Activated CD4-positive, alpha-beta T cell treated with anti-CD3 and anti-CD28 coated beads, Interleukin-2, Interleukin-6, amounts not matched to agents 100 ng/mL and 50 ng/mL, durations not matched to agents 16 hours and 8 hours (primary cell): ENCODE measurements at places on chromosomes 7 and 10.

DNA sequence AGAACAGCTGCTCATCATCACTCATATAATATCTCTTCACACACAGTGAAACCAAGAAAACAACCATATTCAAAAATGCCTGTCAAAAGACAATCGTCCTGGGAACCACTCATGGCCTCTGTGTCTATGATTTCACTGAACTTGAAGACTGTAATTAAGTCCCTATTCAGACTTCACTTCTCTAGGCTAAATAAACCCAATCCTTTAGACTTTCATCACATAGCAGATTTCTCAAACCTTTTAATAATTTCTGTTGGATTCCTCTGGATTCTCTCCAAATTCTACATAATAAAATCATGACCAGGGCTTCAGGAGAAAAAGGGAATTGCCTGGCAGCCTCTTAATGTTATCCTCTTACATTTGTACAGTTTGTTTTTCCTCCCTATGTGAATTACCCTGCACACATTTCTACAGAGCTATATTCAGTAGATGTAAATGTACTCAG is 201.1 kb downstream of the LRRN3 start:
- no peak for DNase-seq

GRCh38 chr10:30935078-30935477 is 96.6 kb downstream of the ZNF438 start:
- DNase-seq: no peak

DNA sequence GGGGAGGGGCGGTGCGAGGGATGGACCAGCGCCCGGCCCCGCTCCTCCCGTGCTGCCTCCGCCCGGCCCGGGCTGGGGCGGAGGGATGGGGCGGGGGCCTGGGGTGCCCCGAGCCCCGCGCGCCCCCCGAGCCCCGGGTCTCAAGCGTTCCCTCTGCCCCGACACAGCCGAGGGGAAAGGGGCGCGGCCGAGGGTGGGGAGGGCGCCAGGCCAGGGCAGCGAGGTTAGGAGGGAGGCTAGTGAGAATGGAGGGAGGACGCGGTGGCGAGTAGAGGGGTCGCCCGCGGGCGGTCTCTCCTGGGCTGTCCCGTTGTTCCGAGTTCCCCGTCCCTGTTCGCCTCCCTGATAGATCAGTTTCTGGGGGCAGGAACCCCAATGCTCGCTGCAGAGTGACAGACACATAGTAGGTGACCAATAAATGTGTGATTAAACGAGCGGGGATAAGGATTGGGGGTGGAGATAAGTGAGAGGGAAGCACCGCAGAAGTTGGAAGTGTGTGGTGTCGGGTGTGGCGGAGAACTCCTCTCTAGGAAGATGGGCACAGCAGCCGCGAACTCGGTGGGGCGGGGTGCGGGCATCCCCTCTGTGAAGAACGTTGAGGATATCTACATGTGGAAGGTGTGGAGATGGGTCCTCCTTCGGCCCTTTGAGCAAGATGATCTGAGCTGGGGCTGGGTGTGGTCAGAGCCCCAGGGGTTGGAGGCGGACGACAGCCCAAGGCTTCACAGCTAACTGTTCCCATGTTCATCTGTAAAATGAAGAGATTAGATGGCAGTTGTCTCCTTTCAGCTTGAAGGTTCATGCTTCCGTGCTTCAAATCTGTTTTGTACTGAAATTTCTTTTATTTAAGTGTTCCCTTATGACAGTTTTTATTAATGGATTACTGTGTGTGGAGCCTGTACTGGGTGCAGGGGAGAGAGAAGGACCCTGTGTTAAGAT is 580 bp downstream of the ZNF775 start:
- DNase-seq: peak; percentile 29

DNA sequence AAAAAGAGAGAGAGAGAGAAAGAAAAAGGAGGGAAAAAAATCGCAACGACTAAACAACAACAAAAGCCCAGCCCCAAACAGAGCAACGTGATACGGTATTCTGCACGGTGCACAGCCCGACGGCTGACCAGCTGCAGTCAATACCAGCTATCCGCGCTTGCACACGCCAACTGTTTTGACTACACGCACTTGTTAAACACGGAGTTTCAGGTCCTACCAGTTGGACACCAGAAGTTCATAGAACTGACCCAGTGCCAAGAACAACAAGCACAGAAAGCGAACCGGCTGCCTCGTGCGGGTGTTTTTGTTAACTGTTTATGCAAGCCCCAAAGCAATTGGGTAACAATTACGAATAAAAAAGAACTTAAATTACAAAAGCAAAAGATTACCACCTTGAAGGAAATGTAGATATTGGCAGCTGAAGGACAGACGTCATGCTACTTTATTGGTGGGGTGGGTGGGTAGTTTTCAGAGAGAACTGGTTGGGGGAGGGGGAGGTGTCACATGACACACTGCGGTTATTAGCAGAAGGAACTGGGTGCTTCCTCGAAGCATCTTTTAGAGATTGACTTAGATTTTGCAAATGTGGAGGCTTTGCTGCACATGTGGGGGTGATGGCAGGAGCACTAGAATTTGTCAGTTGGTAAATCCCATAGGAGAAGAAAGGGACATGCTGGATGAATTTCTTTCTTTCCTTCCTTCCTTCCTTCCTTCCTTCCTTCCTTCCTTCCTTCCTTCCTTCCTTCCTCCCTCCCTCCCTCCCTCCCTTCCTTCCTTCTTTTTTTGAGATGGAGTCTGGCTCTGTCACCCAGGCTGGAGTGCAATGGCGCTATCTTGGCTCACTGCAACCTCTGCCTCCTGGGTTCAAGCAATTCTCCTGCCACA is 110.6 kb upstream of the EFCAB10 start:
- DNase-seq: peak; percentile 48

DNA sequence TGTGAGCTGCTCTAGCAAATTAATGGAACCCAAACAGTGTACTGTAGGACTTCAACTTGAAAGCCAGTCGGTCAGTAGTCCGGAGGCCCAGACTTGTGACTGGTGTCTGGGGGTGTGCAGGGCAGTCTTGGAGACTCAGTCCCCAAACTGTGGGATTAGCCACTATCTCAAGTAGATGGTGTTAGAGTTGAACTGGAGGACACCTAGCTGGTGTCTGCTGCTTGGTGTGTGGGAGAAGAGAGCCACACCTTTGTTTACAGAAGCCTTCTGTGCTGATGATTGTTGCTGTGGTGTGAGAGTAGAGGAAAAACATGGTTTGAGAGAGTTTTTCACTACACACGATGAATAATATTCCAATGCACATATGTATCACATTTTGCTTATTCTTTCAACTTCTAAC is 47.4 kb downstream of the CUL2 start:
- DNase-seq: no peak

GRCh38 chr7:104956753-104957450 is 57.1 kb upstream of the KMT2E start:
- peak; percentile 87 for DNase-seq

DNA sequence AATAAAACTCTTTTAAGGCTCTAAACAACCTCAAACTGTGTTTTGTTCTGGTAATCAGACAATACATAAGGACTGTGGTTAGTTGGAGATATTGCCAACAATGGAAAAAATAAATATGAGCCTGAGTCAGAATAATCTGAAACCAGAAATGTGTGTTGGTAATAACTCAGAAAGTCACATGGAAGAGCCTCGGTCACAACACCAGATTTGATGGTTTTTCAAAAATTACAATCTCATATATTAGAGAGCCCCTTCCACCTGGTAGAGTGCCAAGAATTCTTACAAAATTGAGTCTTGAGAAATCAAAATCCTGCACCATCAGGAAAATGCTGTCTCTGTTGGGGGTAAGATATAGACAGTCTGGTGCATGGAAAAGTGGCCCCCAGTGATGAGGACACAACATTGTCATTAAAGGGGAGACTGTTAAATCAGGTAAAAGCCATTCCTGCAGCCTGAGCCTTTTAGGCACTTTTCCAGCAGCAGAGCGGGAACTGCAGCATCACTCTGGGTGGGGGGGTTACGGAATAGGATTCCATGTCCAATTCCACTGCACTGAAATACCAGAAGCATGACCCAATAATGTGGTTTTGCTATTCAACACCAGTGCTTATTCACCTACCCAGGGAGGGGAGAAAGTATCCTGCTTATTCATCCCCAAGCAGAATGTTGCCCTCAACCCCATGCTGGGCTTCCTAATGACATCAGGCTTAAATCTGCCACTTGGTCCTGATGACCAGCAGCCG is 9.5 kb upstream of the ADAM12 start:
- no peak for DNase-seq

DNA sequence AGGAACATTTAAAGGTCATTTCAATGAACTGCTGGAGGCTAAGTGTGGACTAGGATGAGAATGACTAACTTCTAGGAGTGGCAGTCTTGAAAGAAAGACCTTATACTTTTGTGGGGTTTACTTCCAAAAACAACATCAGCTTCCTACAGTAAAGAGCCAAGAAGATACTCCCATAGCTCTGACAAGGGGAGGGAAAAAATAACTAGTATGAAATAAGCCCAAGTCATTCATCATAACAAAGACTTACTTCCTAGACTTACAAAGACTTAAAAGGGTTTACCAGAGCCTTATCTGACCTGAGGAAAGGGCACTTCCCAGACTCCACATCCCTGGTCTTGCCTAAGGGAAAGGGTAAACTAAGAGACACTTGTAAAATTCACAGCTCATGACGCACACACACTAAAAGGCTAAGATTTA is 31.7 kb downstream of the ARHGAP12 start:
- DNase-seq: no peak

GRCh38 chr7:148084138-148084537 is 506.4 kb upstream of the C7orf33 start:
- peak; percentile 42 for DNase-seq

- DNase-seq: no peak
Observed at GRCh38 chr10:21247592-21247991, 277.9 kb downstream of the SKIDA1 start.

- no peak for DNase-seq
Observed at GRCh38 chr10:124612611-124613498, 131.3 kb downstream of the FAM53B start.

DNA sequence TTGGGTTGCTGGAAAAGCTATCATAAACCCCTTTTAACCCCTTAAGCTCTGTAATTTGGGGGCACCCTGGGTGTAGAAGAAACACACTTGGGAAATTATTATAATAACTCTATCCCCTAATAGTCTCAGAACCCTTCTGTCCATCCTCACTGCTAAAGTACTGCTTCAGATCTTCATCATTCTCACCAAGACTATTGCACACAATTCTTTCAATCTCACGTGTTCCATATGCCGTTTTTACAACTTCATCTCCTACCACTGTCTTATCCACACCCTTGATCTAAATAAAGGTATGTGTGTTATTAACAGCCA is 15.8 kb downstream of the ANKRD22 start:
- DNase-seq: no peak

DNA sequence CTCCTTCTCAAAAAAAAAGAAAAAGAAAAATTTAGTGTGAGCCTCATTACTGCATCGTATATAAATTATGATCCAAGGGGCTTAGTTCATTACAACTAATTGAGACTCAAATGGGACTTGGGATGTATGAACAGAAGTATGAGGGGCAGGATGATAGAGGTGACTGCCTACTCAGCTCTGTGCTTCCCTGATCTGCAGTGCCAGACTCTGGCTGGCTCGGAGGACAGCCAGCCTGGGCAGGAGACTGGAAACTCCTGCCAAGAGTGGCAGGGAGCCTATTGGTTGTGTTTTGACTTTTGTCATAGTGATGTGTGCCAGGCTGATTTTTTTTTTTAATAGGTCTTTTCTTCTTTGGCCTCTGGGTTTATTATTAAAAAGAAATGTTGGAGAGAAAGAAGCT is 73.8 kb upstream of the GTF2IRD1 start:
- DNase-seq: no peak

GRCh38 chr7:17043012-17043877 is 161.5 kb upstream of the AGR3 start:
- DNase-seq: peak; percentile 23

- DNase-seq: no peak
Observed at GRCh38 chr7:55019191-55019690, 424 bp downstream of the EGFR start.

GRCh38 chr10:86187499-86188239 is 178.9 kb downstream of the GRID1 start:
- DNase-seq: no peak

DNA sequence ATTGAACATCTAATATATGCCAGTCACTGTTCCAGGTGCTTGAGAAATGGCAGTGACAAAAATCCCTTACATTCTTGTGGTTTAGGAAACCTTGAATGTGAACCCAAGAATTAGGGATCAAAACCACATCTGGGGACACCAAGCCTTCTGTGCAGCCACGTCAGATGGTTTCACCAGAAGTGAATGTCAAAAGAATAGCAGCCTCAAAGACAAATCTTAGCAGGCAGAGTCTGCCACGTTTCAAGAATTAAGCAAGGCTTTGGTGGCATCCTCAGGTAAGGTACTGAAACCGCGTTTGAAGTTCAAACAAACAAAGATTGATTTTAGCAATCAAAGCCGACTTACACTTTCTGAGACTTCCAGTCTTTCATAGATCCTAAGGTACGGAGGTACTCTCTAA is 225.5 kb upstream of the GNAI1 start:
- no peak for DNase-seq

DNA sequence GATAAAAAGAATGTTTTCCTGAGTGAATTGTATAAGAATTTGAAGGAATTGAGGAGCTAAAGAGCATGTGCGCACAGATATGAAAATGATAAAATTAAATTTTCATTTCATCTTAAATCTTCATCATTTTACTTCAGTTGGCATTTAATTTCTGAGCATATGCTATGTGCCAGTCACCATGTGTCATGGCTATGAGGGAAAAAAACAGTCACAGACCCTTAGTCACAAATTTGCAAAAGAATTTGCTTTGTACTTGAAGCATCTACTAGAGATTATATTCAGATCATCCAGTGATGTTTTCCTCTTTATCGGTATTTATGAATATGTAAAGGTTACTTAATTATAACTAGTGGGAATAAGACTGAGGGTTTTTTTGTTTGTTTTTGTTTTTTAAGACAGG is 29.8 kb downstream of the VCL start:
- DNase-seq: no peak

- peak; percentile 40 for DNase-seq
Observed at GRCh38 chr10:70903262-70903921, 15.0 kb upstream of the PCBD1 start.

DNA sequence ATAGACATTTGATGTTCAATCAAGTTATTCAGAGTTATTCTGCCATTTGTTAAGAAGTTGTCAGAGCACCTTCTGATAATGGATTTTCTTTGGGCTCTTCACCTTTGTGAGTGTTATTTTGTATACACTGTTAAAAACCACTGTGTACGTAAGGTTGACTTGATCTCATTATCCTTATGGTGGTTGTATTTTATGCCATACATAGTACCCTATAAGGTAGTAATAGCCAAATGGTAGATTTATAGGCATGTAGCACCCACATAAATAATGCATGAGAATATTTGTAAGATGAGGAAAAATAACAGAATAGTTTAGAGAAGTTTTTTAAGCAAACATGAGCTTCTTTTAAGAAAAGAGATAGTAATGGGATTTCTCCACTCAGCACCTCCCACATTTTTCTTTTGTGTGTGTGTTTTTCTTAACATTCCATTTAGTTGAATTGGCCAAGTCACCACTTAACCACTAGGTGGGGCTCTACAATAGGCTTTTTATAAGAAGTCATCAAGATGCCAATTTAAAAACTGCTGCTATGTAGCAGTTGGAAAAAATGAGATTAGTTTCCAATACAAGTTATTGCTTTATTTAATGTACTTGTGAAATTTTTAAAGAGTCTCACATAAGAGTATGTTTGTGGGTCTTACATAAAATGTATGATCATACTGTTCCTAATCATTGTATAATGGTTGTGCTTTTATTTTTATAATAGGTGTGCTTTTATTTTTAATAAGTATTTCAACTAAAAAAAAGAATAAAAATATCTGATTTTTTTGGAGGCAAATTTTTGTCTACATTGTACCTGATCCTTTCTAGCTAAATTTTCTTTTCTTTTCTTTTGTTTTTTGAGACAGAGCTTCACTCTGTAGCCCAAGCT is 41.1 kb upstream of the STMP1 start:
- peak; percentile 58 for DNase-seq
